MCF 10A (cell line): ENCODE measurements at places on chromosomes 7 and 10. TPM values are rescaled to one million over a fixed set of nuclear protein-coding genes. Genes with fewer than 3 reads are reported as not detected.

DNA sequence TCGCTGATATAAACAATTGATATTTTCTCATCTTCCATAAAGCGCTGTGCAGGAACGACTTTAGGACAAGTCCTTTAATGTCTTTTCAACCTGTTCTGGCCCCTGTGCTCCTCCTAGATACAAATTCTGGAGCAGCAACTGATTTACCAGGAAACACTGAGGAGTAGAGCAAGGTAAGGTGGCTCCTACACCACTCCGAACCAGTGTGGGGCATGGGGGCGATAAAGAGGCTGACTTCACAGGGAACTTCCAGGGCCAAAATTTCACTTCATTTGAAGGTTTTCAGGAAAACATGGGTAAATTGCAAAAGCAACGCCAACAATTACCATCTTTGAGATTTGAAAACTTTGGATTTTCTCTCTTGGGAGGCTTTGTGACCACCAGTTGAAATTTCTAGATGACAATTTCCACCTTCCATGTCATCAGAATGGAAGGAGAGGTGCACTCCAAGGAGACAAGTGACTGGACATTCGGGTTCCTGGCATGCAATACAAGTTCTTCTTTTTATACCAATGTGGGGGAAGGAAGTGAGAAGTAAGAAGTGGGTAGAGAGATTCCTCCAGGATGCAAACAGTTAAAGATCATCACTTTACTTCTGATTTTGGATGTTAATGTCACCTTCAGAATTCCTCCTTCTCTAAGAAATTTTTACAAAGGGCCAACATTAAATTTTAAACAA lies 118.5 kb downstream of the FAM107B start:
- peaks cover 21% of the 10 kb centered on the region for H3K4me1 ChIP-seq
- H3K4me3 ChIP-seq, result no peak overlapping the region
- no peaks in the 10 kb centered on the region for H3K36me3 ChIP-seq
- no peak for DNase-seq

DNA sequence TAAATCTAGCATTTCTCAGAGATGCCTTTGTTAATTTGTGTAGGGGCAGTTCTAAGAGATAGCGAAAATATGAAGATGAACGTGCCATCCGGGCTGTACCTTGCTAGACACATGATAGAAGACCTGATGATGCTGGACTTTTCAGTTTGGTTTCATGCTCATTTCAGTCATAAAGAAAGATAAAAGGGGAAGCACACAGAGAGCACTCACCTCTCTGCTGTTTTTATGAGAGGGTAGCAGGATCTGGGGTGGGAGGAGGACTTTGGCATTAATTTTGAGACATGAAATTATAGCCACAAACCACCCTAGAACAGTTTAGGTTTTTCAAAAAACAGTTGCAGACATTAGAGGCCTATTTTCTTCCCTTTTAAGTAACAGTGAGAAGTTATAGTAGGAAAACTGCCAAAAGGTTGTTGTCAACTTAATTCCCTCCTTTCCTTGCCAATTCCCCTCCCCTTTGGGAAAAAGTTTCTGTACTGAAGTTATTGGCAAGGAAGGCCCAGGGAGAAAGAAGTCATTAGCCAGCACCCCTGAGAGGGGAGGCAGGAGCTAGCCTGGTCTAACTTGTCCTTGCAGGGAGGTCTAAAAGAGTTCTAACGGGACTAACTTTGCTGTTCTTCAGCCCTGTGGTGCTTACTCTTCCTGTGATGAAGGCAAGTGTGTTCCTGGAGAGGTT lies 2.6 kb downstream of the ST7 start:
- H3K36me3 ChIP-seq, result peaks cover 6% of the 10 kb centered on the region
- peaks cover 21% of the 10 kb centered on the region for H3K4me1 ChIP-seq
- DNase-seq, result no peak
- peak overlapping the region; percentile 93 for H3K27ac ChIP-seq

The TMEM236 gene
- total RNA-seq, result 0.09 and 0.37 TPM in 2 replicates

The POLR2J2 gene
- total RNA-seq, result 10.1 and 13.8 TPM in 2 replicates

The PROSER2 gene
- 29.2 and 58.0 TPM in 2 replicates for total RNA-seq

DNA sequence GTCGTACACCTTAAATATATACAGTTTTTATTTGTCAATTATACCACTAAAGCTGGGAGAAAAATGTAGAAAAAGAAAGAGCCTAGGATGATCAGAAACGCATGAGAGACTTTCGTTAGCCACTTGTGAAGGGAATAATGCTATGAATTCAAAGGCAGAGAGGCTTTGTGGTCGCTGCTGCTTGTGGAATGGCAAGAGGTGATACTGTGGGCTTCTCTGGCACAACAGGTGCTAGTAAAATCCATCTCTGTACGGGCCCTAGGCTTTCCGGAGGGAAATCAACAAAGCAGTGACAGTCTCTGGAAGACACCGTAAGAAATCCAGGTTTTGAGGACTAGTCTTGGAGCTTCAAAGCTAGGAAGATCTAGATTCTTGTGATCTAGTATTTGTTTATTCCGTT lies 52.6 kb downstream of the LRRC72 start:
- no peaks in the 10 kb centered on the region for H3K36me3 ChIP-seq
- no peaks in the 10 kb centered on the region for H3K4me1 ChIP-seq

DNA sequence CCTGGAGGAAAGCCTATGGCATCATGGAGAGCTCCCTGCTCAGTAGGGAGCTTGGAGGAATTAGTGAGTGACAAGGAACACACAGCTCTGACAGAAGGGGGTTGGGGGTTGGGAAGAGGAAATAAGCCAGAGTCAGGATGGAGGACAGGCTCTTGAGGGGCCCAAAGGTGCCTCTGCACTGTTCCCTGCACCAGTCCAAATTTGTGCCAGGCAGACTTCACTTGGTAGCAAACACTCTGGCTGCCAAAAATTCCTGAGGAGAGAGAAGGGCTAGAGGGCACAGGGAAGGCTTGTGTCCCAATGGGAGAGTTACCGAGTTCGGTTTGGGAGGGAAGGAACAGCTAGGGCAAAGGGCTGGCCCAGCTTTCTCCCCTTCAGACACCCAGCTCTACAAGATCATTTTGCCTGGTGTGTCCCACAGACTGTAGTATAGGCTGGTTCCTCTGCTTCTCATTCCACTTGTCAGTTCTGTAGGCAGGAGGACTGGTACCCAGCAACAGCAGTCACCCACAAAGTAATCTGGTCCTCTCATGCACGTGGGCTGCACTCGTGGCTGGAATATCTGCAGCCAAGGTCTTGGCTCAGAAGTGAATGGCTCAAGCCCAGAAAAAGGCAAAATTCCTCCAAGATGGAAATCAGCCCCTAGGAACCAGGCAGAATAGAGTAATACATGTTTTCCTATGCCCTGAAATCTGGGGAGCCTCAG lies 8.0 kb upstream of the KCNIP2 start:
- H3K27ac ChIP-seq, result no peak overlapping the region
- H3K4me1 ChIP-seq, result no peaks in the 10 kb centered on the region
- H3K4me3 ChIP-seq, result no peak overlapping the region
- peaks cover 20% of the 10 kb centered on the region for H3K36me3 ChIP-seq
- H3K27me3 ChIP-seq, result no peaks in the 10 kb centered on the region

The PRF1 gene
- not detected in 2 replicates for total RNA-seq

The PTF1A gene
- not detected in 2 replicates for total RNA-seq

The FLNC gene
- total RNA-seq, result 0.28 and 0.44 TPM in 2 replicates

The RSPH10B gene
- 0.10 and 0.84 TPM in 2 replicates for total RNA-seq

GRCh38 chr10:5601826-5602495 lies 64.4 kb downstream of the ASB13 start:
- no peak overlapping the region for H3K4me3 ChIP-seq
- no peaks in the 10 kb centered on the region for H3K27me3 ChIP-seq
- DNase-seq, result no peak
- no peak overlapping the region for H3K27ac ChIP-seq

The FKBP6 gene
- not detected in 2 replicates for total RNA-seq

The SEMA3E gene
- 0.29 and 0.51 TPM in 2 replicates for total RNA-seq

DNA sequence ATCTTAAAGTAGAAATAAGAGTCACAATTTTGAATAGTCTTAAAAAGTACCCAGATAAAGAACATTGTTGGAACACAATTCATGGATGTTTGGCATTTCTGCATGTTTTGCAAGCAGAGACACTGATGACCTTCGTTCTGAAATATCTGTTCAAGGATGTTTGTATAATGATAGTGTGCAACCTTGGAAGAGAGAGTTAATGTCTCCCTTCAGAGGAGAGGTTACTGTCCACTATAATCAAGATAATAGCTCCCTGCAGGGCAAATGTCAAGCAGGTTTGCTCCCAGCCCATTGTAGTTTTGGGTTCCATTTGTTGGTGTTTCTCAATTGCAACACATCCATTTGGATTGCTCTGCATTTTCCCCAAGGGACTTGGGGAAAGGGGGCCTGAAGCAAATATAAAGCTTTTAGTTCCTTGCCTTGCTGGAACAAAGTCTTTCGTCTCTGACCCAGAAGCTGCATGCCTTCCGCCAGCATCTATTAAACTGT lies 45.2 kb downstream of the COL1A2 start:
- H3K36me3 ChIP-seq, result no peaks in the 10 kb centered on the region
- DNase-seq, result no peak
- peaks cover 3% of the 10 kb centered on the region for H3K27me3 ChIP-seq
- no peak overlapping the region for H3K27ac ChIP-seq

GRCh38 chr10:19929506-19930140 lies 113.4 kb downstream of the PLXDC2 start:
- no peaks in the 10 kb centered on the region for H3K36me3 ChIP-seq
- peaks cover 45% of the 10 kb centered on the region for H3K4me1 ChIP-seq
- H3K27ac ChIP-seq, result peak overlapping the region; percentile 91
- peak overlapping the region; percentile 26 for H3K4me3 ChIP-seq

GRCh38 chr10:130545122-130545521 lies 408.9 kb downstream of the GLRX3 start:
- H3K36me3 ChIP-seq, result no peaks in the 10 kb centered on the region
- H3K4me1 ChIP-seq, result peaks cover 13% of the 10 kb centered on the region
- no peaks in the 10 kb centered on the region for H3K27me3 ChIP-seq

The CABCOCO1 gene
- total RNA-seq, result not detected in 2 replicates

The AKR1C4 gene
- not detected in 2 replicates for total RNA-seq

The ERLIN1 gene
- total RNA-seq, result 38.0 and 42.9 TPM in 2 replicates

The FRMD4A gene
- total RNA-seq, result 0.23 and 8.9 TPM in 2 replicates

DNA sequence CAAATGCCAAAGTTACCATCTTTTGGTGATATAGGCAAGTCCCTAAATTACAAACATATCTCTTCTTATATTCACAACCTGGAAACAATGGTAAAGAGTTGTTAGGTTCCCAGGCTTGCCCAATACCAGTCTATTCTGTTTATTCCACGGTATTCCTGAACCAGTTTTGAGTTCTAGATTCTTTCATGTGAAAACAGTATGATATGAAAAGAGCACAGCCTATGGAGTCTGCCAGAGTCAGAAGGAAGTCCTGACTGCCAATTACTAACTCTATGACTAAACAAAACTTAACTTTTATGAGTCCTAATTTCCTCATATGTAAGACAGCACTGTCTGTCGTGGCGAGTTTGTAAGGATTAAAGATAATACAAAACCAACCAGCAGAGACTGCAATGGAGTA lies 5.6 kb downstream of the ABI1 start:
- peaks cover 30% of the 10 kb centered on the region for H3K4me1 ChIP-seq
- H3K27ac ChIP-seq, result no peak overlapping the region
- peak; percentile 18 for DNase-seq
- no peak overlapping the region for H3K4me3 ChIP-seq
- peaks cover 4% of the 10 kb centered on the region for H3K36me3 ChIP-seq

GRCh38 chr7:22884911-22885788 lies 62.5 kb upstream of the TOMM7 start:
- no peaks in the 10 kb centered on the region for H3K27me3 ChIP-seq
- H3K4me3 ChIP-seq, result no peak overlapping the region

GRCh38 chr10:71505862-71506261 lies 109.1 kb downstream of the CDH23 start:
- no peak overlapping the region for H3K4me3 ChIP-seq
- no peak for DNase-seq
- H3K36me3 ChIP-seq, result no peaks in the 10 kb centered on the region
- peaks cover 11% of the 10 kb centered on the region for H3K27me3 ChIP-seq
- H3K4me1 ChIP-seq, result no peaks in the 10 kb centered on the region
- no peak overlapping the region for H3K27ac ChIP-seq

The ZNHIT1 gene
- total RNA-seq, result 63.9 and 70.9 TPM in 2 replicates

DNA sequence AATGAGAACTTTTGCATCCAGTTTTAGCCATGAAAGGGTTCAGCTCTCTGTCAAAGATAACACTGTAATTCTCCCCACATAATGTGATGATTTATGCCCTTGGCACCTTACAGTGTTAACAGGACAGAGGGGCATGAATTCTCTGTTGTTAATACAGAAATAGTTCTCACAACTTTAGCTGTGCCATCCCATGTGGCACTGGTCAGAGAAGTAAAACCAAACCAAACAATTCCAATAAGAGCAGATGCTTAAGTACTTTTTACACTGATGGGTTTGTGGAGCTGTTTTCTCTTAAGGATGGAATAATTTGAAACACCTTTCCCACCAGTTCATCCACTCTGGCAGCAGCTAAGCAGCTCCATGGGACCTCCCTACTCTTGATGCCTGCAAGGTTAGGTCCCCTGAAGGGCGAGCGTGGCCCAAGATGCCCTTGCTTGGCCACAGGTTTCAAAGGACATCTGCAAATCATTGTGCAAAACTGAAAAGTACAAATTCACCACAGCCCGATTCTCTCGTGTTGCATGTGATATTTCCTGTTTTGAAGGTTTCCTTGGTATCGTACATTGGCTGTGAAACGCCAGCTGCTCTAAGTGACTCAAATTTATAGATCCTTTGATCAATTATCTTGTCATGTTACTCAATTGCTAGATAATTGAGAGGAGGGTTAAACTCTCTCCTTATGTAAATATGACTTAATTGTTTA lies 82.5 kb upstream of the CREB5 start:
- H3K36me3 ChIP-seq, result no peaks in the 10 kb centered on the region
- H3K27ac ChIP-seq, result no peak overlapping the region
- no peak overlapping the region for H3K4me3 ChIP-seq

DNA sequence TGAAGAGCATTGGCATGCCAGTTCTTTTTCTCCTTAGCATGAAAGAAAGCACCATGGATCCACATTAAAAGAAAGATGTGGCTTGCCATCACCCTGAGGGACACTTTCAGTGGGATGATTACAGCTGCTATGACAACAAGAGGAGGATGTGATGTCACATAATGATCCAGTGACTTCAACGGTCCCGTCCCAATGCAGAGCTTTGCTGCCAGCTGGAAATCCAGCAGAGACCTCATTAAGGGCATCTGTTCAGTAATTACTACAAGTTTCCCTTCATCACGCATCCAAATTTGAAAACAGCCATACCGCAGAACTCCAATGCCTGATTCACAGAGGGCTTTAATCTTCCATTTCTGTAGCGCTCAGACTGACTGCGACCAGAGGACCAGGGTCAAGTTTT lies 206.6 kb downstream of the LSM5 start:
- no peak overlapping the region for H3K4me3 ChIP-seq
- peaks cover 17% of the 10 kb centered on the region for H3K27me3 ChIP-seq
- no peaks in the 10 kb centered on the region for H3K36me3 ChIP-seq
- no peak for DNase-seq
- H3K4me1 ChIP-seq, result no peaks in the 10 kb centered on the region

The FAM221A gene
- 0.25 and 0.44 TPM in 2 replicates for total RNA-seq

DNA sequence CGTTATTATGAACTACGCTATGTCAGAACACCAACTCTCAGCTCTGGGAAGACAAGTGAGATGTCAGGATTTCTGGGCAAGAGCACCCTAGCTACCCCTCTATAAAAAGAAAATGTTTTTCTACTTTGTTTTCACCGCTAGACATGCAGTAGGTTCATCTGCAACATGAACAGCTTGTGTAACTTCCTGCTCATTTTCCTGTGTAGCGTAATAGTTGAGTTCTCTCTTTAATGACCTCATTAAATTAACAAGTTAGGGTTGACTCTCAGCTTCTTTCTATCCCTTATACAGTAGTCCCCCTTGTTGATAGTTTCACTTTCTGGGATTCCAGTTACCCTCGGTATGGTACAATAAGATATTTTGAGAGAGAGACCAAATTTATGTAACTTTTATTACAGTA lies 329.4 kb upstream of the ZNF32 start:
- H3K27me3 ChIP-seq, result no peaks in the 10 kb centered on the region
- no peaks in the 10 kb centered on the region for H3K36me3 ChIP-seq
- no peak for DNase-seq
- H3K4me3 ChIP-seq, result no peak overlapping the region
- H3K27ac ChIP-seq, result no peak overlapping the region
- no peaks in the 10 kb centered on the region for H3K4me1 ChIP-seq
